ENCODE measurements at places on chromosomes 5 and 9. TPM values are rescaled to one million over a fixed set of nuclear protein-coding genes. Genes with fewer than 3 reads are reported as not detected.

DNA sequence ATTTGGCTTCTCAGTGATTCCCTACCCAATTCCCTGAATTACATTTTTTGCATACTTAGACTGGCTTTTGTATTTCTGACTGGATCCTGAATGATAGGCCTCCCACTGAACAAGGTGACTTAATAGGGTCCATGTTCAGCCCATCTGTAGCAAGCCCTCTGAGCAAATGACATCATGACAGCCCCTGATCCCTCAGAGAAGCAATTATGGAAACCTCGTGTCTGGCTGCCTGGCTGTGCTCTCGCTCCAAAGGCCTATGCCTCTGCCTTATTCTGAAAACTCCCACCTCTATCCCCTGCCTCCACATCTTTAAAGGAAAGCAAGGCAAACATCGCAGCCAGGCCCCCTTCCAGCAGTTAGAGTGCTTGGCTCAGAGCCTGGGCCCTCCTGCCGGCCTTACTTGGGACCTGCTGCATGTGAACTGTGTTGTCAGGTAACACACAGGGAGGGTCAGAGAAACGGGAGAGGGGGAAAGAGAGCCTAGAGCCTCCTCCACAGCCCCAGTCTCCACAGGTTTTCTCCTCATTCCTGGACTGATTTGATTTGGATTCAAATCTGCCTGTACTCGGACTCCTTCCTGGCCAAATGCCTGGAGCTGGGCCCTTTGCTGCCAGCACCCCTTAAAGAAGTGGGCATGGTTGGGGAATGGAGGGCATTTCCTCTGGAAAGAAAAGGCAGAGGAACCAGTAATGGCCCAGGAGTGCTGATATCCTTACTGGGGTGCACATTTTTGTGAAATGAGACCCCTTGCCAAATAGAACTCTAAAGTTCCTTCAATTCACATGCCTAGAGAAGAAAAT lies 3.8 kb downstream of the DCANP1 start:
- DNase-seq, result no peak

GRCh38 chr9:110072597-110073355 lies 135.2 kb downstream of the C9orf152 start:
- DNase-seq, result no peak

GRCh38 chr5:106417163-106417562 lies 1253.6 kb downstream of the EFNA5 start:
- DNase-seq, result no peak

DNA sequence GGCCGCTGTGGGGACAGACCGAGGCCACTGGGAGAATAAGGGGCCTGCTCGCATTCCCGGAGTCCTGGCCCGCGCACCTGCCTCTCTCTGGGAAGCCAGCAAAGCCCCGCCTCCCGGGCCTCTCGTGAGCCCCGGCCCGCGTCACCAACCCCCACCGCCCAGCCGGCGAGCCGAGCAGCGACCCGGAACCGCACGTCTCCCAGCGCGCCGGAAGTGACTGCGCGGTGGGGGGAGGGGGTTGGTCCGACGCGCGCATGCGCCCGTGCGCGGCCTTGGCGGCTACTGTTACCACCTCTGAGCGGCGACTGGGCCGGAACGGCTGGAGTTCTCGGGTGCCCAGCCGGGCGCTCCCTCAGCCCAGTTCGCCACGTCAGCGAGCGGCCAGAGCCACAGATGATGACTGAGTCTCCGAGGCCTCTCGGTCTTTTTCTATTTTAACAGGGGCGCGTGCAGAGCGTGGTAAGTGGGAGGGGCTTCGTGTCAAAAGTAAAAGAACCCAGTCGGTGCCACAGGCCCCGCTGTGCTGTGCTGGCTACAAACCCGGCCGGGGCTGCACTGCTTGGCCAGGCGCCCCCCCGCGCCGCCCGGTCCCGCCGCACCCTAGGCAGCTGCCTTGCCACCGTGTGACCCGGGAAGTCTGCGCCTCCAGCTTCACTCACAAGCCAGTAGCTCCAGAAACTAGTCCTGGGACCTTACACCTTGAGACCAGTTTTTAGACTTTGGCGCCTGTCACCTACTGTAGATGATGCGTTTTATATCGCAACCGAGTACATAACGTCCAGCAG lies at the start of gene GOLGA1:
Gene GOLGA1, minus strand, starts transcription at position 190 of the 785 bp plus-strand sequence. CDS start 2,372 bp downstream, outside the sequence.
- DNase-seq, result peak; percentile 96

The HMGCR gene
- total RNA-seq, result 10.2 TPM

- DNase-seq, result no peak
These were observed 12.6 kb upstream of the ERGIC1 start for GRCh38 chr5:172821340-172821985.

DNA sequence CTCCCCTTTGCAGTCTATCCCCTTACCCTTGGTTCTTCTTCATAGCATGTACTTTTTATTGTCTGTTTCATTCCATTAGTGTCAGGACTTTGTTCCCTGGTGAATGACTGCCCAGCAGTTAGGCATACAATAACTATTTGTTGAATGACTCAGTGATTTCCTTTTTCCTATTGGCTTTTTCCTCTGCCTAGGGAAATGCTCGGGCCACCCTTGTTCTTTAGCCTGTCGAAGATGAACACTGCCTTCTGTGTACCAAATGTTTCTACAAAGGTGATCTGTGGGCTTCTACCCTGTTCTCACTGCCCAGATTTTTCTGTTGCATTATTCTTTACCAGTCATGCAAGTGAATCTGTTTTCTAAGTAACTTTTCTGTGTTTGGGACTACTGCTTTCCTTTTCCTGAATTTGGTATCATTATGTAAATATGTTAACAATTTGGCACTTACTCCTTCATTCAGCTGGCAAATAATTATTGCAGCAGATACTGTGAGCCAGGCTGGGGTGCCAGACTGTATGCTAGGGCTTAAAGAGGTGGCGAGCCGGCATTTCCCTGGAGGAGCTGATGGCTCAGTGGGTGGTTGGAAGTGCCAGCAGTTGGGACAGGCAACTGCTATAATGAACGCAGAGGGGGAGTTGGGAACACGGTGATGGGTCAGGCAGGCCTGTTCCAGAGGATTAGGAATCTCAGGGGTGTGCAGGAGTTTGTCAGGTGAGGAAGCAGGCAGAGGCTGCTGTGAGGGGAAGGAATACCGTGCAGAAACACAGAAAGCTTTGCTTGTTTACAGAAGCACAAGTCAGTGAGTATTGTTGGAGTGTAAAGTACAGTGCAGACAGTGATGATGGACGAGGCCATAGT lies 30.6 kb downstream of the KDM4C start:
- DNase-seq, result no peak

- DNase-seq, result peak; percentile 24
These were observed 668 bp downstream of the GLIS3 start for GRCh38 chr9:4299005-4299795.

GRCh38 chr5:59260973-59261372 lies 632.6 kb downstream of the PDE4D start:
- DNase-seq, result no peak

The EGFL7 gene
- 81.5 TPM for total RNA-seq

- DNase-seq, result no peak
These were observed 137.3 kb upstream of the KLF9 start for GRCh38 chr9:70551801-70552200.

- DNase-seq, result no peak
These were observed 319.9 kb downstream of the SPOCK1 start for GRCh38 chr5:137179203-137179602.

GRCh38 chr9:70091572-70091971 lies 47.9 kb downstream of the MAMDC2 start:
- DNase-seq, result no peak

GRCh38 chr9:28365020-28365640 lies 791.8 kb upstream of the C9orf72 start:
- DNase-seq, result no peak

- DNase-seq, result no peak
These were observed 20.2 kb downstream of the OBP2B start for GRCh38 chr9:133188843-133189180.

DNA sequence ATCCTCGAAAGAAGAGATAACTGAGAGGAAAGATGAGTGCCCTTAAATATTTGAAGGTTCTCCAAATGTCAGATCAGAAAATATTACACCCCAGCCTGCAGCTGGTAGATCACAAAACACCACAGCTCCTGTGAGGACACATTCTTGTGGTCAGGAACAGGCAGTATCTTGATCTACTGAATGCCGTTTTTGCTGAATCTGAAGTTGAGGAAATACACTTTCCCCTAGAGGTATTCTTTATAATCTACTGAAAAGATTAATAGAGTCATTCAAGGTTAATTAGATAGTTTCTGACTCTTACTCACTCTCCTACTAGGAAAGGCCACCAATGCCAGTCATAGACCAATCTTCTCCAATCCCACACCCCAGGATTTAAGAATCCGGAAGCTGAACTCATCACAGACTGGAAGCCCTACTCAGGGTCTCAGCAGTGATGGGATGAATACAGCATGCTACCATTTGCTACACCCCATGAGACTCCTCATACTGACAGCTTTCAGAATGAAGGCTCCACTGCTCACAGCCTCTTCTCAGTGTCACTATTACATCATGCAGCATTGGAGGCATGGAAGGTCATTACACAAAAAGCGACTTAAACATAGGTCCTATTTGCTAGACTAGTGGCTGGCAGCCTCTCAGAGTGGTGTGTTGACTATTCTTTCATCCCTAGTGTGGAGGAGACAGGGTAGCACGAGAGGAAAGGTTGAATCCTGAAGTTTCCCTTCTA lies 143.9 kb upstream of the SLC1A3 start:
- no peak for DNase-seq

The PCDHB9 gene
- total RNA-seq, result 1.2 TPM

DNA sequence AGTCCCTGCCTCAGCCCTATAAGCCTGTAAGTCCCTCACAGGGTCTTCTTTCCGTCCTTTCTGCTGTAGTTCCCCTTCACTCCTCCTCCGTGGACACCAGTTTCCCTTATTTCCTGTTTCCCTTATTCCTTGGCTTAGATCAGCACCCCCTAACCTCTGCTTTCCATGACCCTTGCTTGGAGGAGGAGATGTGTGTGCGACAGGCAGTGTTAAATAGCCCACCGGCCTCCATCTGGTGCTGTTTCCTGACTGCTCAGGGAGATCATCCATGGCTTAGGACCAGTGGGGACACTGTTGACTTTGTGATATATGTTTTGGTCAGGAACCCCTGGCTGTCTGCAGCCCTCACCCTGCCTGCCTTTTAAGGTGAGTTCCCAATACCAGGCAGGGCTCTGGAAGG lies 34.1 kb upstream of the PSD2 start:
- DNase-seq, result no peak

GRCh38 chr9:129160712-129161533 lies 17.1 kb downstream of the IER5L start:
- no peak for DNase-seq
